ENCODE measurements at places on chromosomes 13 and 19. TPM values are rescaled to one million over a fixed set of nuclear protein-coding genes. Genes with fewer than 3 reads are reported as not detected.

The URAD gene
- total RNA-seq = not detected

The KCNN1 gene
- not detected for total RNA-seq

DNA sequence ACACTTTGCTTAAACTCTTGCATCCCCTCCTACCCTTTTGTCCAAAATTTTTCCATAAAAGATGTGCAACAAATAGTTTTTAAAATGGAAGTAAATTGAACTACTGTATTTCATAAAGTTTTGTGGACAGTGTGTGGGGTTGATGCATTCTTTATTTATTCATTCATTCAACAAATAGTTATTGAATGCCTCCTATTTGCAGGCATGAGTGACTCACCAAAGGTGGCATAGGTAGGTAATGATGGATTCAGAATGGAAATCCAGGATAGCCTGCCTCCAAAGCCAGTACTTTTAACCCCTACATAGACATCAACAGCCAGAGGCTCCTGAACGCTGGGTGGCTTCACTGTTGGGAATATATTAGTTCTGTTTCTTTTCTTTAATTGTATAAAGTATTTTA, 2.4 kb upstream of the CSNK1A1L start:
- no peaks in the 10 kb centered on the region for H3K36me3 ChIP-seq
- no peak overlapping the region for H3K4me3 ChIP-seq
- no peaks in the 10 kb centered on the region for H3K4me1 ChIP-seq

- no peaks in the 10 kb centered on the region for H3K36me3 ChIP-seq
- DNase-seq = no peak
- H3K27me3 ChIP-seq = peaks cover 31% of the 10 kb centered on the region
- no peak overlapping the region for H3K27ac ChIP-seq
- H3K4me1 ChIP-seq = no peaks in the 10 kb centered on the region
- H3K4me3 ChIP-seq = no peak overlapping the region
Observed at GRCh38 chr19:6473647-6474046, 7.9 kb downstream of the DENND1C start.

DNA sequence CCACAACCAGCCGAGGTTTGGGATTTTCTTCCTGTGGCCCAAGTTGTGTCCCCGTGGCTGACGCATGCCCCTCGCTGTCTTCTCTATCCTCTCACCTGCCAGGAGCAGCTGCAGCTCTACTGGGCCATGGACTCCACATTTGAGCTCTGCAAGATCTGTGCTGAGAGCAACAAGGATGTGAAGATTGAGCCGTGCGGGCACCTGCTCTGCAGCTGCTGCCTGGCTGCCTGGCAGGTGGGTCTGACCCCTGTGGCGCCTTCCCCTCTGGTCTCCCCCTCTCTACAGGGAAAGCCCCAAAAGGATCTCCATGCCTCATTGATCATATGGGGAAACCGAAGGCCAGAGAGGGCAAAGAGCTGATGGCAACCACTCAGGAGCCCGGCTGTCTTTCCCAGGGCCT, 14.6 kb downstream of the CBLC start:
- H3K36me3 ChIP-seq = no peaks in the 10 kb centered on the region
- H3K4me3 ChIP-seq = no peak overlapping the region
- H3K4me1 ChIP-seq = no peaks in the 10 kb centered on the region
- no peak overlapping the region for H3K27ac ChIP-seq

DNA sequence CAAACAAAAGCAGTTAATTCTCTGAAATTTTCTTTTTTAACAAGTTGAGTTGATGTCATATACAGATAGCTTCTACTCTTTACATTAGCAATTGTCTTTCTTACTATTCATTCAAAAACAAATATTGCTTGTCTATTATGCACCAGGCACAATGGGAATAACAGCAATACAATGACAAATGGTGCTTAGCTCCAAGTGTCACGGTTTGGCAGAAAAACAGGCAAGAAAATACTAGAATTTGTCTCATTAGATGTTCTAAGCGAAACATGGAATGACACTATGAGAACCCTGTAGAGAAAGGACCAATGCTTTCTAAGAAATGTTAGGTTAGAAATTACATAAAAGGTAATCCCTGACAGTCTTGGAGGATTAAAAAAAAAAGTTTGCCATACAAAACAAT, 187.6 kb downstream of the PCDH9 start:
- H3K27me3 ChIP-seq = no peaks in the 10 kb centered on the region
- no peaks in the 10 kb centered on the region for H3K4me1 ChIP-seq
- no peak overlapping the region for H3K4me3 ChIP-seq

DNA sequence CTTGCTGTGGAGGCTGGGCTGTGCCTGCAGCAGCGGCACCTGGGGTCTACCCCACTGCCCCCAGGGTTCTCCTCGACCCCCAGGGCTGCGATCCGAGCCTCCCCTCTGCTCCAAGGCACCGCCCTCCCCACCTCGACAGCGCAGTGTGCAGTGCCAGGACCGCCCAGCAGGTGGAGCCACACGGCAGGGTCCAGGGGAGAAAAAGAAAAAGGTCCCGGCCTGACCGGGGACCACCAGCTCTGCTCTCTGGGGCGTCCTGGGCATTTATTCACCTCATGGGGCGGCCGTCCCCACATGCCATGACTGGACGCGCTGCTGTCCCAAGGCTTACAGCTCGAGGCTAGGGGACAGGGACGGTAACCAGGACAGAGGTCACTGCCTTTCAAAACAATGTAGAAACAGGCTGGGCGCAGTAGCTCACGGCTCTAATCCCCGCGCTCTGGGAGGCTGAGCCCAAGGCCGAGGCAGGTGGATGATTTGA, 10.6 kb downstream of the REXO1 start:
- H3K36me3 ChIP-seq = no peaks in the 10 kb centered on the region
- no peak overlapping the region for H3K4me3 ChIP-seq
- no peaks in the 10 kb centered on the region for H3K27me3 ChIP-seq
